Fibroblast of skin of left biceps (primary cell): ENCODE measurements at places on chromosomes 1 and 21.

DNA sequence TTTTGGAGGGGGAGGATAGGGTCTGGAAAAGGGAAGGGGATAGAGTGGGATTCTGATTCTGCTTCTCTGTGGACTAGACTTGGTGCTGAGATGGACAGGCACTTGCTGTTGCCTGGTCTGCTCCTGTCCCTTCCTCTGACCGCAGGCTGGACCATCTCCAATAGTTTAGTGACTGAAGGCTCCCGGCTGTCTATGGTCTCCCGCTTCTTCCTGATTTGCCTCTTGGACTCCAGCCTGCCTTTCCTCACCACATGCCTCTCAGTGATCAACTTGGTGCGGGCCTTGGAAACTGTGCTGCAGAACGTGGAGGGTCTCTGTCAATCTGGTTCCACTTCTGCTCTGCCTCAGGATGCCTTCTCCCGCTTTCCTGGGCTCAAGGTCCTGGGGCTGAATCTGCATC lies 6.3 kb upstream of the ZSCAN20 start:
- DNase-seq: no peak

GRCh38 chr21:37753122-37753599 lies 163.1 kb downstream of the KCNJ6 start:
- no peak for DNase-seq

DNA sequence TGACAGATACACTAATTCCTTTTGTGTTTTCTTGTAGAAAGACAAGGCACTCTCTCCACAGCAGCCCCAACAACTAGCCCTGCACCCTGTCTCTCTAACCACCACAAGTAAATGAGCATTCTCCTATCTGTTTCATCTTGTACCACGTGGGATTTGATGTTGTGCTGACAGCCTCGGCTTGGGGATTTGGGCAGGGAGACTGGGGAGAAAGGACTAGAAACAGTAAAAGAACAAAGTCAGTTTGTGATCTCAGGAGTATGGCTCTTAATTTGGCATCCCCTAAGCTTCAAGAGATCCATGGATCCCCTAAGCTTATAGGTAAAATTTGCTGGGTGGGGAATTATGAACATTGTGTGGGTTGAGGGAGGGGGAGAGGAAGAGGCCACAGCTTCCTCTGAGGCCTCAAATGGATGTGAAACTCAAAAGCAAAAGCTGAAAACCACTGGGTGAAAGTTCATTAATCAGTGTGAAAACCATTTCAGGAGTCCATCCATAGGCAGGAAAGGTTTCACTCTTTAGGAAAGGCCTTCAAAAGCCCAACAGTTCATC lies 3.1 kb downstream of the C1orf162 start:
- no peak for DNase-seq

DNA sequence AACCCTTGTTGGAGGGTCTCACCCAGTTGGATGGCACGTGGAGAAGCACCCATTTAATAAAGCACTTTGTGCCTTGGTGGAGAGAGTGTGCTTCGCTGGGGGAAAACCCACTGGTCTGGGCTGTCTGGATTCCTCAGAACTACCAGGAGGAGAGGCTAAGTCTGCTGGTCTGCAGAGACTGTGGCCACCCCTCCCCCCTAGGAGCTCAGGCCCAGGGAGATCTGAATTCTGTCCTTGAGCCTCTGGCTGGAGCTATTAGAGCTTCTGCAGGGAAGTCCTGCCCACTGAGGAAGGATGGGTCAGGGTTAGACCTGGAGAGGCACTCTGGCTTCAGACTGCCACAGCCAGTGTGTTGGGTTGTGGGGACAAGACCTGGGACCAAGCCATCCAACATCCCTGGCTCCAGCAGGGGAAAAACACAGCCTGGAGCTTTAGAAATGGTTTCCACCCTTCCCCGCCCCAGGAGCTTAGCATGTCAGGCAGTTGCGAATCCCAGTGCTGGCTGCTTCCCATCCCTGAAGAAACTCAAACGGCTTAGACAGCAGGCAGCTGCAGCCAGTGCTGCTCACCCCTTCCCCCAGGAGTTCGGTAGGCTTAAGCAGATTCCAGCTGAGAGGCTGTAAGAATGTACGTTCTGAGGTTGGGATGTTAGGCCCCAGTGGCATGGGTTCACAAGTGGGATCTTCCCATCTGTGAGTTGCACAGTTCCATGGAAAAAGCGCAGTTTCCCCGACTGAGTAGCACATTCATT lies 288.3 kb downstream of the TGFB2 start:
- no peak for DNase-seq

- DNase-seq: no peak
Measured at GRCh38 chr1:38005195-38006007, at the start of gene FHL3. FHL3 (minus strand) TSS chr1:38005514; CDS start chr1:37999412, 6,102 bp downstream.

- DNase-seq: no peak
Measured at GRCh38 chr1:226406401-226406881, 1.5 kb downstream of the PARP1 start.

DNA sequence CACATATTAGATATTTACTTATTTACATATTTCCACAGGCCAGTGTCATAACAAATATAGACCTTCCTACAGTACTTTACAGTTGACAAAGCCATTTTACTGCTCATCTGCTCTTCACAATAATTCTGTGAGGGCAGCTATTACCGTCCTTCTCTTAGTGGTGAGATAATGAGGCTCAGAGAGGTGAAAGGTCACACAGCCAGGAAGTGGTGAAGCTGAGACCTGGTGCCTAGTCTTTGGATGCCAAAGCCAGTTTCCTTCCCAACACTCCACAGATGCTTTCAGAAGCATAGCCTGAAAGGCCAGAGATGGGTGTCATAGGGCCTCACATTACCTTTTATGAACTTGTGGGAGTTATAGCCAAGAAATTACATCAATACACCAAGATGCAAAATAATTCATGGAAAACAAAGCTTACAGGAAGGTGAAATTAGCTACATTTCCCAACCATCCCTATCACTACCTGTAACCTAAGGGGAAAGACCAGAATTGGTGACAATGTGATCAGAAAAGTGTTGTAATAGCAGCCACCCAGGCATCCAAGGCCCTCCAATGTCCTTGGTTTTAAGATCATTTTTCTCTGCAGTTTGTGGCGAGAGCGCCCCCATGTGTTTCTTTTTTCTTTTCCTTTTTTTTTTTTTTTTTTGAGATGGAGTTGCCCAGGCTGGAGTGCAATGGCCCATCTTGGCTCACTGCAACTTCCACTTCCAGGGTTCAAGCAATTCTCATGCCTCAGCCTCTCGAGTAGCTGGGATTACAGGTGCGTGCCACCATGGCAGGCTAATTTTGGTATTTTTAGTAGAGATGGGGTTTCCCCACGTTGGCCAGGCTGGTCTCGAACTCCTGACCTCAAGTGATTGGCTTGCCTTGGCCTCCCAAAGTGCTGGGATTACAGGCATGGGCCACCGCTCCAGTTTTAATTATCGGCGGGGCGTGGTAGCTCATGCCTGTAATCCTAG lies 26.5 kb upstream of the RPL11 start:
- DNase-seq: no peak

DNA sequence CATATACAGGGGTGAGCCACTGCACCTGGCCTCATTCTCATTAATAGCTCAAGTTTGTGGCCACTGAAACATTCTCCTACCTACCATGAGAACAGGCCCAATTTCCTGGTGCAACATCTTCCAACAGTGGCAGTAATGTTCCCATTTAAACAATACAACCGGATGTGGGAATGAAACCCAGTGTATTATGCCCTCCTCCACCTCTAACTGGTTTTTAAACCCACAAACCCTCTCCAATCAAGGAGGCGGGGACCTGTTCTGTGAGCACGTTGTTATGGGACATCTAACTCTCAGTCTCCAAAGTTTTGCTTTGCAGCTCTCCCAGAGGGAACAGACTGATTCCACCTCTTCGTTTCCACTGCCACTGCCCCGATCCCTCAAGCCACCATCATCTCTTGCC lies 2.6 kb downstream of the CTNNBIP1 start:
- no peak for DNase-seq

- peak; percentile 66 for DNase-seq
Measured at GRCh38 chr1:17239420-17239819, 9.5 kb upstream of the PADI3 start.

GRCh38 chr21:36156815-36157670 lies at the start of gene DOP1B:
DOP1B (plus strand) TSS chr21:36156824; CDS start chr21:36164734, 7,910 bp downstream.
- no peak for DNase-seq

GRCh38 chr21:35015435-35016024 lies 33.6 kb downstream of the RUNX1 start:
- no peak for DNase-seq

DNA sequence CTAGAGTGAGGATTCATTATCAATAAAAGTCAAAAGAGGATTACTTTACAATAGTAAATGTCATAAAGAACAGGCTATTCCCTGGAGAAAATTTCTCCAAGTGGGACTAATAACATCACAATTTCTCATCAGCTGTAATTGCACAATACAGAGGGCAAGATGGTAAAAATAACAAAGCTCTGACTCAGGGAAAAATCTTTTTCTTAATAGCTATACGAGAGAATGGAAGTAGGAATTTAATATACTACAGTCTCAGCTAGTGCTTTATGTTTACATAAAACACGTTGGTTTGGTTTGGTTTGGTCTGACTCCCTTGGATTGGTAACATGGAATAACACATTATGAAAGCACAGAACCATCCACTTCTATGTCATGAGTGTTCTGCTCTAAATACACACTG lies 397.6 kb downstream of the LRRIQ3 start:
- DNase-seq: peak; percentile 59

DNA sequence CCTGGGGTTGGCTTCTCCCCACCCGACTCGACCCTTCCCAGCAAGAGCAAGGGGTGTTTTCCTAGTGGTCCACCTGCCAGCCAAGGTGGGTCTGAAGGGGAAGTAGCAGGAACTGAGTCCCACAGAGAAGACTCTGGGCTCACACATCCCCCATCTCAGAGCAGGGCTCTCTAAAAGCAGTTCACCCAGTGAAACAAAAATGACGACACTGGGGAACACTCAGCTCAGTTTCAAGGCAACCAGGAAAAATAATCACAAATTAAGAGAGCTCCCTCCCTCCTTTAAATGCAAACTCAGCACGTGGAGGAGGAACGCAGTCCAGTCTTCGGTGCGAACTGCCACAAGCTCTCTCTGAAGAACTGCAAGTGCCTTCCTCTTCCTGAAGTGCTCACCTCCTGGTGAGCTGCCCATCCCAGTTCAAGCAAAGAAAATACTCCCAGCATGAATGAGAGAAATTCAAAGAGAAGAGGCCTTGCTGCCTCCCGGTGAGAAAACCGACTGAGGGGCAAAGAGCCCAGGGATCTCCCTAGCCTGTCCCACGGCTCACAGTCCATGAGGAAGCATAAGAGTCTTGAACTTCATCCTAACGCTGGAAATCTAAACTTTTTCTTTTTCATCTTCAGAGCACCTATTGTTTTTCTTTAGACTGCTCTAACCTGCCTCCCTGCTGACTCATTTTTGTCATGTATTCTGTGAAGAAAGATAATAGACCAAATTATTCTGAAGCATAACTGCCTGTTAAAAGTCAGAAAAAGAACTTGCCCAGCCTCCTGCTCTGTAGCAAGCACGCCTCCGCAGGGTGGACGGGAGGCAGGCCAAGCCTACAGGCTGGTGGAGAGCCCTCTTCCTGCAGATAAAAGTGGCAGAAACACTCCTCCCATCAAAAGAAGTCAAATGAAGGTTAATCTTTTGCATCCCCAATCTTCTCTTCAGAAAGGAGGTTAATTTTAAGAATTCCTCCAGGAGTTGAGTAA lies 281.4 kb downstream of the HHIPL2 start:
- no peak for DNase-seq
